ENCODE measurements at places on chromosomes 1 and 21.

DNA sequence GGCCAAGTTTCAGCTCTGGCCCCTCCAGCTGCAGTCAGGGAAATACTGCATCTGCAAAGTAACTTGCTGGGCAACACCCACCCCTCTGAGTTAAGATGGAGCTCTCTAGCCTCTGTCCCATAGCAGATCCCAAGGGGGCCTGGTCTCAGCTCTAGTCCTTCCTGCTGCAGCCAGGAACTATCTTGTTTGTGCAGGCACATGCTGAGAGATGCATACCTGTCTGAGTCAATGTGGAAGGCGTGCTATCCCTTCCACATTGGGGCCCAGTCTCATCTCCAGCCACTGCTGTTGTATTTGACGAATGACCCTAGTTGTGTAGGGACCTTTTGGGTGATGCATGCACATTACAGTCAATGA, 76.4 kb downstream of the CTH start:
- no peak for DNase-seq

GRCh38 chr21:37208056-37208721, 58.9 kb downstream of the VPS26C start:
- DNase-seq = no peak

DNA sequence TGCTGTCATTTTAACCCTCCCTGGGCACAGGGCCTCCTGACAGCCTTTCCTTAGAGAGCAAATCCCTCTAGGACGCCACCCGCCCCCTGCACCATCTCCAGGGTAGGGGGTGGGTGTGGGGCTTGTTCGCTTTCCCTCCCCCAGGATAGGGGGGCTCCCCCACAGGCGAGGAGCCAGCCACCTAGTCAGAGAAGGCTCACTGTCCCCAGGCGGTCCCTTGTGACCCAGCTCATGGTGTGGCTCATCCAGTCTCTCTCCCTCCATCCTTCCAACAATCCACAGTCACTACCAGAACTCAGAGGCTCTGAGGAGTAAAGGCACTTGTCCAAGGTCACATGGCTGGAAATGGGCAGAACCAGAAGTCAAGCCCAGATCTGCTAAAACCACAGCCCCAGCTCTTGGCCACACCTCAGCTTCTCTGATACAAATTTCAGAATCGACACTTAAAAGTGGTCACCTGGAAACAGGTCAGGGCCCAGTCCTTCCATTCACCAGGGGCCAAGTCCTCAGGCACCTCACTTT, 89.8 kb downstream of the MRPL37 start:
- no peak for DNase-seq

GRCh38 chr1:193694741-193695140, 508.3 kb upstream of the B3GALT2 start:
- DNase-seq = no peak

GRCh38 chr1:23916209-23917131, 3.3 kb upstream of the CNR2 start:
- peak; percentile 35 for DNase-seq

DNA sequence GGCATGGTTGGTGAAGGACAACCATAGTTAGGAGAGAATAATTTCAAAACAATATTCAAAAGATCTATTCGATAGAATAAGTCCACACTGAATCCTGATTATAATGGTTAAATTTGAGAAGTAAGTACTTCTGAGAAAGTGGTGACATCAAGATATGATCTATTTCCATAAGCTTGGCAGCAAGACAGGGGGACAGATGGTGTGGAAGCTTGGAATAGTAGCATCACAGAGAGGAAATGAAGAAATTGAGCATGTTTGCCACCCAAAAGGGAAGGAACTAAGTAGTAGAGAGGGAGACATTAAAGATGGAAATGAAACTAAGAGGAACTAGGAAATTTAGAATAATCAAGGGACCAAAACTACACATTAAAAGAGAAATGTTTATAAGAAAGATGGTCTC, 94.5 kb downstream of the OLFM3 start:
- no peak for DNase-seq

DNA sequence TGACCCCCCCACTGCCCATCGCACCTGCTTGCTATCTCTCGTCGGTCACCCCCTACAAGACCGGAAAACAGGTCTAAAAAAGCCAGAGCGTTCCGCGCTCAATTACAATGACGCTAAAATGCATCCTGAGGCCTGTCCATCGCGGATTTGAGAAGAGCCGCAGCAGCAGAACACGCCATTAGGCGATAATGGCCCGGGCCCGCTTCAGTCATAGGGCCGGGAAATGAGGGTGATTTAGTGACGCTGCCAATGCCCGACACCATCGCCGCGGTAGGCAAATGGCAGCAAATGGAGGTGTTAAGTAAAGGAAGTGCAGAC, 64.1 kb upstream of the SSX2IP start:
- no peak for DNase-seq

DNA sequence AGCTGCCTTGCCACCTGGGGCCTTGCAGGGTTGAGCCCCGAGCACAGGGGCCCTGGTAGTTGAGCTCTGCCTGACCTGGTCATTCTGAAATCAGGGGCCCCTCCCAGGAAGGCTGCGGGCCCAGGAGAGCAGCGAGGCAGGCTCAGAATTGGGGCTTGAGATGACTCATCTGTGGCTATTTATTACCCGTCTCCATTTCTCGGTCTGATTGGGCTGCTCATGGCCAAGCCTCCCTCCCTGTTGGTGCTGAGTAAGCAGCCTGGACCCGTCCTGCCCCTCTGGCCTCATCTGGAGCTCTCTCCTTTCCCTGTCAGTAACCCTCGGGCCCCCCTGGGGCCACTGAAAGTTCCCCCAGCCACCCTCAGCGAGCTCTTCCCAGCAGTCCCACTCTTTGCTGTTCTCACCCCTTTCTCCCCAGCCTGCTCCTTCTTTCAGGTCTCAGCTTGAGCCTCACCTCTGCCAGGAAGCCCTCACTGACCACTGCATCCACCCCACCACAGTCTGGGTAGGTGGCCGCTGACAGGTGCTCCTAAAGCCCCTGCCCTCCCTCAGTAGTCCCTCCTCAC, 11.0 kb upstream of the TNFRSF8 start:
- no peak for DNase-seq

GRCh38 chr1:30707412-30708360, 15.7 kb downstream of the MATN1 start:
- no peak for DNase-seq

- no peak for DNase-seq
Observed at GRCh38 chr21:26118938-26119540, 51.5 kb downstream of the APP start.

- no peak for DNase-seq
Observed at GRCh38 chr1:1024149-1024770, 4.3 kb downstream of the AGRN start.

DNA sequence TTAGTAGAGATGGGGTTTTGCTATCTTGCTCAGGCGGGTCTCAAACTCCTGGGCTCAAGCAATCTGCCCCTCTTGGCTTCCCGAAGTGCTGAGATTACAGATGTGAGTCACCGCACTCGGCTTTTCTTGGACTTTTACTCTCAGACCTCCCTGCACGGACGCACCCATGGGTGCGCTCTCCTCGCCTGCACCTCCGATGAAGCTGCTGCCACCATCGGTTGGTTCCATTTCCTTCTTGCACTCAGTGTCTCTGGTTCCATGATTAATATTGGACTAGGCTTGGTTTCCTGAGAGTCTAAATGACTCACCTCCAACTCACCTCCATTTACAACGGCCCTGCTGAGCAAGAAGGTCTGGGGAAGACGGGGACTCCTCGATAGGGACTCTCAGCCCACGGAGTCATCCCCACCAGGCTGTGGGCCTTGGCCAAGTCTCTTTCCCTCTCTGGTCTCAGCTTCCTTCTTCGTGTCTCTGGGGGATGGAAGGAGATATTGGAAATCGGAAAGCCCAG, 6.7 kb upstream of the TNFRSF8 start:
- no peak for DNase-seq

DNA sequence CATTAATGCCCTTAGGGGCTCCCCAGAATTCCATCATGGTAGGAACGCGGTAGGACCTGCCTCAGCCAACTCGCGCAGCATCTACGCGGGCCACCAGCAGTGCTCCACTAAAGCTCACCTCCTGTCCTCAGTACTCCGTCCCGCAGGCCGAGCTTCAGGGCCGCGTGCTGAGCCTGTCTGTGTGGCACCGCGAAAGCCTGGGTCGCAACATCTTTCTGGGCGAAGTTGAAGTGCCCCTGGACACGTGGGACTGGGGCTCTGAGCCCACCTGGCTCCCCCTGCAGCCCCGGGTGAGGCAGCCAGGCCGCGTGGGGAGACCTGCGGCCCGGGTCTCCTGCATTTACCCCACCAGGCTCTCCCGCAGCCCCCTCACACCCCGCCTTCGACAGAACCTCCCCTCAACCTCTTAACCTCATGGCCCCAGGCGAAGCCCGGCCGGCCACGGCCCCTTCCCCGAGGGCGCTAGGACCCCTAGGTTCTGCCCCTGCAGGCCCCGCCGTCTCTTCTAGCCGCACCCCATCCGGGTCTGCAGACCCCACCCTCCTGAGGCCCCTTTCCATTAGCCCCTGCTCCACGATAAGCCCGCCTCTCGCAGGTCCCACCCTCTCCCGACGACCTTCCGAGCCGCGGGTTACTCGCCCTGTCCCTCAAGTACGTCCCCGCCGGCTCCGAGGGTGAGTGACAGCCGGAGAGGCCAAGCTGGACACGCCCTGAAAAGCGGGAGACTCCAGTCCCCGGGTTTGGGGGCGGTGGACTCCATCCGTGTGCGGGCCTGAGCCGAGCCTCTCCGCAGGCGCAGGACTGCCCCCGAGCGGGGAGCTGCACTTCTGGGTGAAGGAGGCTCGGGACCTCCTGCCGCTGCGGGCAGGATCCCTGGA, 9.1 kb downstream of the SYTL1 start:
- DNase-seq = no peak

DNA sequence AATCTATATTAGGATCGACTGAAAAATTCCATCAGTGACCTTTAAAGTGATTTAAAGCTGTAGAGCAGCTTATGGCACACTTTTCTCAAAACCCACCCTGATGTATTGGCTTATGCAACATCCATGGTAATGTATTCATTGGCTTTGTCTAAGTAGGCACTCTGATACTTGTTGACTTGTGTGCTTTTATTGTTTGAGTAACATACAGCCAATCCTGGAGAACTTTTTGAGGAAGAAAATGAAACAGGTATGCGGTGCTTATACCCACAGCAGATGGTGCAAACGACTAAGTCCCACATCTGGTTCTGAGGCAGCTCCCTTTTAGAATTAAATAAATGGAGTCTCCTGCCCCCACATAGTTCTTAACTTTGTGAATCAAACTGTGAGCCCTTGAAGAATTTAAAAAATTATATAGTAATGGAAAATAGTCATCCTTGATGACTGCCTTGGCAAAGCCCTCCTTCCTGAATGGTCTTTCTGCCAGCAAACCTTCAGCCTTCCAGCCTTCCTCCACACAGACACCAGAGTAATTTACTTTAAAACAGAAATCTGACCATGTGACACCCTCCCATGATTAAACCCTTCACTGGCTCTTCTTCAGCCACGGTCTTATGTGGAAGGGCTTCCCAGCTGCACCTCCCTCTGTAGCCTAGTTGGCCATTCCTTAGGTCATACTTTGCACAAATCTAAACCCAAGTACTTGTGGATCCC, 116.0 kb downstream of the BCAR3 start:
- no peak for DNase-seq

- peak; percentile 4 for DNase-seq
Observed at GRCh38 chr1:27489501-27489972, 430 bp downstream of the WASF2 start.

- DNase-seq = no peak
Observed at GRCh38 chr1:167751676-167752075, 29.9 kb downstream of the MPZL1 start.

DNA sequence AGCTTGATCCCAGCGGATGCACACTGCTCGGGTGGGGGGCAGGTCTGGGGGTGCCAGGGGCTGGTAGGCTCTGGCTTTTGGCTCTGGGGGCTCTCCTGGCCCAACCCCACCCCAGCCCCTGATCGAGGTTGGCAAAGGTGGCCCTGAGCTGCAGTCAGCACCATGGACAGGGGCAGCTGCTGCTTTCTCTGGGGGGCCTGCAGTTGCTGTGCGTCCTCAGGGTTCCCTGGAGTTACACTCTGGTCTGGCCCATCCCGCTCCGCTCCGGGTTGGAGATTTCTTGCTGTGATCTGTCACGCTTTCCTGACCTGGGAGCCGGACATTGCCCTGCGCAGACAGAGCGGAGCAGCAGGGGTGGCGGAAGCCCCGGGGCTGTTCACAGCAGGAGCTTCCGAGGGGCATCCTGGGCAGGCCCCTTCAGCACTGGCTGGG, 8.0 kb upstream of the PLCH2 start:
- peak; percentile 18 for DNase-seq

DNA sequence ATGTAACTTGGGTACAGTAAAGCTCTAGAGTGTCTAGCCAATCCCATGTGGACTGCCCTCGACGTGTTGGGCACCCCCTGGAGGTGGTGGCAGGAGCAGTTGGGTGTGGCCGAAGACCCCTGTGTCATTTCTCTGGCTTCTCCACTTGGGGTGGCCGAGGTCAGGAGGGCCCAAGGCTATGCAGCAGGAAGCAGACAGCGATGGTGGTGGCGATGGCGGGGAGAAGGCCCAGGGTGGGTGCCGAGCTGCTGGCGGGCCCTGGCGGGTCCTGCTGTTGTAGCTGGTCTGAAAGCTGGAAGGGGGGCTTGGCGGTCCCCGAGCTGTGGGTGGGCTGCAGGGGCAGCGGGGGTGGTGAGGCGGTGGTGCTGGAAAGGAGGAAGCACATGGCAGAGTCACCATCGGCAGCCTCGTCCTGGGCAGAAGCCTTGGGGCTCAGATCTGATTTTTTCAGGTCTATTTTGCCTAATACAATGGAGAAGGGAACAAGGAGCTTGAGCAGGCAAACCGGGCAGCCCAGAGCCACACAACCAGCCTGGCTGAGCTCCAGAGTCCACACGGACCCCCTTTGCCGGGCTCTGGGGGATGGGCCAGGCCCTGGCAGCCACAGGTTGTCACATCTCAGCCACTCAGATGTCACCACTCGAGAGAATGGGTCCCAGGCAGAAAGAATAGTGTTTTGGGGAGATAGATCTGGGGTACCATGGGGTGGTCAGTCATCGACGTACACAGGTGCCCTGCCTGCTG, 231.3 kb downstream of the TRABD2B start:
- DNase-seq = no peak

GRCh38 chr1:70091811-70092210, 113.6 kb downstream of the LRRC40 start:
- no peak for DNase-seq

GRCh38 chr21:44416193-44416592, 39.1 kb upstream of the LRRC3 start:
- DNase-seq = no peak

GRCh38 chr1:20192364-20192763, 6.0 kb upstream of the PLA2G2C start:
- DNase-seq = no peak
